Activated gamma-delta T cell treated with anti-CD3 and anti-CD28 coated beads, Interleukin-2, amount 50 U/mL, for 16 hours (primary cell): ENCODE measurements at places on chromosomes 4 and X.

DNA sequence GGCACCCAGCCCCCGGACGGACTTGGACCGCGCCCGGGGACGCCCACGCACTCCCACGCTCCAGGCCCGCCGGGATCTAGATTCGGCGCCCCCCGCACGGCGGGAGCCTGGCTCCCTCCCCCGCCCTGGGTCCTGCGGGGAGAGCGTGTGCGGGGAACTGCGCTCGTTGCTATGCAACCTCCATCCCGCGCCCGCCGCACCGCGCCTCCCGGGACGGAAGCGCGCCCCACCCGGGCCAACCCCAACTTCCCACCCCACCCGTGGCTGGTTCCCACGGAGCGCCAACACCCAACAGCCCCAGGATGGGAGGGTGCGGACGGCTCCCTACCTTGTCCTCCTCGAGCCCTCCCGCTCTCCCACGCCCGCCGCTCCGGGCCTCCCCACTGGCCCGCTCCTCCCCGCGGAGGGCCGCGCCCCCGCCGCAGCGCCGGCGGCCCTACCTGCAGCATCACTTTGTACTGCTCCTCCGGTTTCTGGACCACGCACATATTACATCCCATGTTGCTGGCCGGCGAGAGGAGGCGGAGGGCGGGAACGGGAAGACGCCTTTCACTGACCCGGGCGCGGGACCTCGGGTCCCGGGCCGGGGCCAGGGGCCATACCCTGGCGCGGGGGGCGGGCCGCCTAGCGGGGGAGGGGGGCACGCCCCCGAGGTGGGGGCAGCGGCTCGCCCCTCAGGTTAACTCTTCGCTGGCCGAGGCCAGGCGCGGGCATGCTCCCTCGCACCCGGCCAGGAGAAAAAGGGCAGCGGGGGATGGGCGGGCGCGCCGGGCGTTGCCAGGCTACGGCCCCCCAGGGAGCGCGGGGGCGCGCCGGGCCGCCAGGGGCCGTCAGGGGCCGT lies at the start of gene PDZD4:
PDZD4 (minus strand) TSS at position 746 of the 841 bp plus-strand sequence; CDS start at position 500, 246 bp downstream.
- no peak for DNase-seq

- DNase-seq, result no peak
These were observed 3.0 kb downstream of the ANK2 start for GRCh38 chr4:113052379-113052951.

DNA sequence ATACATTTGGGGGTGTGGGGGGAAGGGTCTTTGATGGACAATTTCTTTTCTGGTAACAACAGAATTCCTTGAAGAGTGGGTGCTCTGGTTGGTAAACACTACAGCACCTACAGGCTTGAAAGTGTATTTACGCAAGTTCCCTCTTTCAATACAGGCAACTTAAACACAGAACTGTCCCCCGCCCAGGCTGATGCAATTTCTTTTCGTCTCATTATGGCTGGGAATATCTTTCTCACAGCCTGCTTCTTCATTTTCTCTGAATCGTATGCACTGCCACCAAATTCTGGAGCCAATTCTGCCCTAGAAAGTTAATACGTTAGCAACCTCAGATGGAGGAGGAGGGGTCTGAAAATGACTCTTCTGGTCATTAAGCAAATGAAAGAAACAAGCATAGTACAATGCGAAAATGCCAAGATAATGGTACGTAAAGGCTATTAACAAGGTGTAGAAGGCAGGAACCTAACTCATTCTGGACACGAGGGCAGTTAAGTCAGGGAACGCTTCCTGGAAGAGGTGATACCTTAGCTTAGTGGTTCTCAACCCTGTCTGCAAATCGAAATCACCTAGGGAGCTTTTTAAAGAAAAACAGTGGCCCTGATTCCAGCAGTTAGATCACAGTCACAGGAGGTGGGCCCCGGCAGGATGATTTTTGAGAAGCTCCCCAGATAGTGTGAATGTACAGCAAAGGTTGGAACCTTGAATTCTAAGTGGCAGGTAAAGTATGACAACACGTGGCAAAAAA lies 1.0 kb downstream of the AGA start:
- no peak for DNase-seq

GRCh38 chrX:2192584-2193272 lies 308.0 kb downstream of the DHRSX start:
- DNase-seq, result no peak

GRCh38 chr4:84403656-84404055 lies 95.4 kb downstream of the NKX6-1 start:
- DNase-seq, result no peak

- peak; percentile 17 for DNase-seq
These were observed 445 bp downstream of the AP1S2 start for GRCh38 chrX:15854080-15854655.

DNA sequence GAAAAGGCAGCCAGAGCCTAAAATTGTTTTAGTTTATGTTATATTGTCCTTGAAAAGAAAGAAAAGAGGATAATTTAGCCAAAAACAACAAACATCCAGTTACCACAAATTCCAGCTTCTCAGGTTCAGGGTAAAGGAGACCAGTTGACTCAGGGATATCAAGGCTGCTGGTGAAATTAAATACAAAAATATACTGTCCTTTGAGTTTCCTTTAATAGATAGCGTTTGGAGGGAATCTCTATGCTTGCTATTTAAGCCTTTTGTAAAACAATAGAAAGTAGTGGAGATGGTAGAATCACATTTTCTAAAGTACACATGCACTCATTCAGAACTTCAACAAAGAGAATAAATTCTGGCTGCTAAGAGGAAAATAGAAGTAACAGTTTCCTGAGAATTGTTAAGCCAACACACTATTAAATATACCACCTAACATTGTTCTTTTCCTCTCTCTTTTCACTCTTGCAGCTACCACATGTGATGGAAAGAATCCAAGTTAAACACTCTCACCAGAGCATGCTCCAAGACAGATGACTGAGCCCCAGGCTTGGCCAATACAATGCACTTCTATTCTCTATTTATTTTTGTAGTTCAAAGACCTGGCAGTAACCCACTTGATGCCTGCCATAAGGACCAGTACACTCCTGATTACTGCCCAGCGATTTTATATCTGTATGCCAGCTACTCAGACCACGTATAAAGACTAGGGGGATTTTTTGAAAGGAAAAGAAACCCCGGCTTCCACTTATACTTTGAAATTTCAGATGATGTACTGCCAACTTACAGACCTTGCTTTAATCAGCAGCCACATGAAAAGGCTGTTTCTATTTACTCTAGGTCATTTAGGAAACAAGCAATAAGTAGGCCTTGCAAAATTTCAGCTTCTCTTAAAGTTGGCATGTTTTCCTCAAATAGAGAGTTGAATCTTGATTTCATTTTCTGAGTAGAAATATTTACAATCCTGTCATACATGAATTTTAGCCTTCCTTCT lies 756.9 kb downstream of the FAT4 start:
- no peak for DNase-seq

DNA sequence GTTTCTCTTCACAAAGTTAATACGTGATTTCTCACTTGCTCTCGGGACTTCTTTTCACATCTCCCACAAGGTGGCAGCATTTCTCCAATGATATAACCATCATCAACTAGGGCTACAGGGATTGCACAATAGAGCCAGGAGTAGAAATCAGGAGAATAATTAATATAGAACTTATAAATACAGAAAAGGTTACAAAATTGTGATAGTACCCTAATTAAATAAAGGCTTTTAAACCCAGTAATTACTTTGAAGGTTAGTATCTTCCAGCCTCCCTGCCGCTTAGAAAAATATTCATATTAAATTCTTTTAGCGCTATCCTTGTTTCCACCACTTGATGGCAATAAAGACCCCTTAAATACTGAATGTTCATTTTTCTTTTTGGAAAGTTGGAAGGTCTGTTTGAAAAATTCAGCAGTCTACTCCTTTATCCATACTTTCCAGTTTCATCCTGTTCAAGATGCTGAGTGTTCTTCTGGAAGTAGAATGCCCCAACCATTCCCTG lies 65.8 kb downstream of the RASGEF1B start:
- DNase-seq, result peak; percentile 7

- no peak for DNase-seq
These were observed 160.3 kb downstream of the AFAP1 start for GRCh38 chr4:7779432-7779768.

GRCh38 chr4:158760866-158761265 lies 8.0 kb upstream of the FNIP2 start:
- DNase-seq, result no peak

- DNase-seq, result no peak
These were observed 53.9 kb upstream of the TET2 start for GRCh38 chr4:105092768-105093167.

GRCh38 chr4:124868495-124868894 lies 156.0 kb upstream of the ANKRD50 start:
- no peak for DNase-seq

DNA sequence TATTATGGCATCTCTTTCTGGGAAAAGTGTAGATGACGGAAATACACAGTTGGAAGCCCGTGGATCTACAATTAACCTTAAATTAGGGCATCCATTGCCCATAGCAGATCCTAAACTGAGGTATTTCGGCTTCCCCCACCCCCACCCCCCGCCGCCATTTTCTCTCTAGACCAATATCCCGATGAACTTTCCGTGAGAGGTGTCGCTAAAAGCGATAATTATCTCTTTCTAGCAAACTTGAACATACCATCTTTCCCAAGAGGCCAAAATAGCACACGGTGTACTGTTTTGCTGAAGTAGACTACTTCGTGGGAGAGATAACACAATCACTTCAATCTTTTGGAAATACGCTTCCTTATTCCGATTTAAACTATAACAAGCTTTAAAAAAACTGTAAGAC lies 554 bp downstream of the KLHL15 start:
- DNase-seq, result no peak

DNA sequence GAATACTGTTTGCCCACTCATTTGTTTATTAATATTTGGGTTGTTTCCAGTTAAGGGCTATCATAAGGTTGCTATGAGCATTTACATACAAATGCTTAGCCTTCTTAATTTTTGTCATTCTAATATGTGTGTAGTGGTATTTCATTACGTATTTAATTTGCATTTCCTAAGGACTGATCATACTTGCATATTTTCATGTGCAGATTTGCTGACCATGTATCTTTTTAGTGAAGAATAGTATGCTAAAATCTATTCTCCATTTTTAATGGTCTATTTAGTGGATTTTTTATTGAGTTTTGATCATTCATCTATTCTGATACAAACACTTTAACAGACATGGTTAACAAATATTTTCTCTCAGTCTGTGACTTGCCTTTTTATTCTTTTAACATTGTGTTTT lies 949.5 kb downstream of the RAB28 start:
- DNase-seq, result no peak

GRCh38 chr4:40122941-40123340 lies 66.3 kb downstream of the N4BP2 start:
- no peak for DNase-seq

DNA sequence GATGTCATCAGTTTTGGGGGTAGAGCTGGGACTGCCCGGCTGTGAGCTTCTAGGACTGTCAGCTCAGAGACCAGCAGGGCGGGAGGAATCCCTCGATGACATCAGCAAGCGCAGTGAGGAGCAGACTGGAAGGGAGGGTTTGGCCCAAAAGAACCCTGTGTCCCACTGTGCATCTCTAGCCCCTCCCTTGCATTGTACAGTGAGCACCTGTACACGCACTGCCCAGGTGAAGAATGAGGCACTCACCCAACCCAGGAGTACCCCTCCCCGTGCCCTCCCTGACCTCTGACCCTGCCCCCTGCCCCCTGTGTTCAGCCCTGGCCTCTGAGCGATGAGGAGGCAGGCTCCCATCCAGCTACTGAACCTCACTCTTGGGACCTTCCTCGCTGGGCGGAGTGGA lies 92.9 kb downstream of the HMX1 start:
- DNase-seq, result no peak

- no peak for DNase-seq
These were observed 21.0 kb upstream of the JAKMIP1 start for GRCh38 chr4:6221301-6221850.

DNA sequence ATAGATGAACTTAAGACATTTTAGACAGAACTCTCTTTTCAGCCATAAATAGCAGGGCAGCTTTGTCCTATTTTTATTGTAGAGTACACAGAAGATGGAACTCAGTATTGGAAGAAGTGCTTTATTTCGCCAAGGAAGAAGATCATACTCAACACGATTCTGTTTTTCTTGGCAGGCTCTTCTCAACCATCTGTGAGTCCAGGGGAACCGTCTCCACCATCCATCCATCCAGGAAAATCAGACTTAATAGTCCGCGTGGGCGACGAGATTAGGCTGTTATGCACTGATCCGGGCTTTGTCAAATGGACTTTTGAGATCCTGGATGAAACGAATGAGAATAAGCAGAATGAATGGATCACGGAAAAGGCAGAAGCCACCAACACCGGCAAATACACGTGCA lies 37.6 kb downstream of the KIT start:
- no peak for DNase-seq

GRCh38 chr4:1285151-1285789 lies 4.4 kb upstream of the MAEA start:
- no peak for DNase-seq

- DNase-seq, result no peak
These were observed 94.5 kb upstream of the EOLA2 start for GRCh38 chrX:150032742-150033141.

DNA sequence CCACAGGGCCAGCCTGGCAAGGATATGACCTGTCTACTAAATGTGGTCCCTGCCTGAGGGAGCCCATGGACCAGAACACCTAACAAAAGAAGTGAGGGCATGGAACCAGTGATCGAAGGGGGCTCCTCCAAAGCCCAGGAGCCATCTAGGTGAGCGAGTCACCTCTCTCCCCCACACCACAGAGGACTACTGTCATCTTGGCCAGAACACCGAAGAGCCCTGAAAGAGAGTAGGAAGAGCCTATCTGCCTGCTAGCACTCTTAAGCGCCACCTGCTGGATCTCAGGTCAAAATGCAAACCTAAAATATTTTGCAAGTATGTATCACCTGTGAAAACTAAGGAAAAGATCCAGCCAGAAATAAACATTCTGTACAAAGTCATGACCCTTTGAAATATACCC lies 137.9 kb upstream of the ZXDB start:
- no peak for DNase-seq

DNA sequence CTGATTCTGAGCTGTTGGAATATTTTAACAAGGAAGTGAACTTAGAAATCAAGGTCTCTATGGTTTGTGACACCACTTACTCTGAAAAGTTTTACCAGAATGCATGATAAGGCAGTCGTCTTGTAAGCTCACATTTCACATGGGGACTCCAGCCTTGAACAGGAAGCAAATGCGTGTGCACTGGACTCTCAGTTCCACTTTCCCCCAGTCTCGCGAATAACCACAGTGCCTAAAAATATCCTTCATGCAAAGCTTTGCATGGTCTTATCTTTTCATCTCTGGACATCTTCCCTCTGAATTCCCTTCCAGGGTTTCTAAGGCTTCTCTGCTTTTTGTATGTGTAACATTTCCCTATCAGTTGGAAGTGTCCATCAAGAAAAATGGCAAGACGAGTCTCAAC lies 581.8 kb downstream of the NLGN4X start:
- no peak for DNase-seq

GRCh38 chrX:46572340-46572936 lies 1.1 kb upstream of the CHST7 start:
- DNase-seq, result peak; percentile 5

DNA sequence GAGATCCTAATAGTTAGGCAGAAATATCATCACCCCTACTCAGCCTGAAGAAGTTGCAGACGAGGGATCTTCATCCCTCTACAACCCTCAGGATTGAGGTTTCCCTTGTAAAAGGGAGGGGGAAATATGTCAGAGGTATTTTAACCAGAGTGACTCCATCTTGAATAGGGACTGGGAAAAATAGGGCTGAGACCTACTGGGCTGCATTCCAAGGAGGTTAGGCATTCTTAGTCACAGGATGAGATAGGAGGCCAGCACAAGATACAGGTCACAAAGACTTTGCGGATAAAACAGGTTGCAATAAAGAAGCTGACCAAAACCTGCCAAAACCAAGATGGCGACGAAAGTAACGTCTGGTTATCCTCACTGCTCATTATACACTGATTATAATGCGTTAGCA lies 17.5 kb downstream of the IL13RA2 start:
- DNase-seq, result no peak

- no peak for DNase-seq
These were observed 62.1 kb downstream of the RHOXF2B start for GRCh38 chrX:120015145-120016067.
